Osteoblast (primary cell): ENCODE measurements at places on chromosomes 1 and 21. TPM values are rescaled to one million over a fixed set of nuclear protein-coding genes. Genes with fewer than 3 reads are reported as not detected.

GRCh38 chr1:58702261-58703141, 2.6 kb upstream of the MYSM1 start:
- no peak for DNase-seq

GRCh38 chr1:30198795-30199403, 524.5 kb downstream of the MATN1 start:
- DNase-seq: peak; percentile 27

- DNase-seq: no peak
These were observed 6.7 kb upstream of the IVL start for GRCh38 chr1:152901631-152902030.

The CD1E gene
- not detected in 2 replicates for total RNA-seq

DNA sequence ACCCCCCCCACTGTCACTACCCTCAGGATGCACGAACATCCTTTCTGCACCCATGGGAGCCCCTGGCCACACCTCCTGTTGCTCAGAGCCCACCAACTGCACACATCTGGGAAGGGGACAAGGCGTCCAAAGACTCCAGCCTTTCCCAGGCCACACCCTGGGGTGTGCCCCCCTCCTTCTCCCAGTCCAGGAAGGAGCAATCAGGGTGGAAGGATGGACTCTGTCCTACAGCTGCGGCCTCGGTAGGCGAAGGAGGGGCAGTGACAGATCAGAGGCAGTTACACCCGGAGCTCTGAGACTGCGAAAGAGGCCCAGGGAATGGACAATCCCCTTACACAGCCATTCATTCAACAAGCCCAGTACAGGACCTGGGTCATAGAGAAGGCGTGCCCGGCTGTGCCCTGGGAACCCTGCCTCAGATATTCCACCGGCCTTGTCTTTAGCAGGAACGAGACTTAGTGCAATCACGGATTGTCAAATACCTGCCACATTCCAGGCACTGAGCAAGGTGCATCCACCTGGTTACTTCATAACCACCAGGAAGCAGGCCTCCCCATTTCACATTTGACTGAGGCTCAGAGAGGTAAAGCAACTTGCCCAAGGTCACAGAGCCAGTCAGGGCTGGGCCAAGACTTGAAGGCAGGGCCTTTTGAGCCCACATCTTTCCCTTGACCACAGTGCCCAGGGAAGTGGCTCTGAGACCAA, 9.4 kb downstream of the HSPG2 start:
- peak; percentile 94 for DNase-seq

GRCh38 chr1:213014642-213015041, 1.0 kb downstream of the ANGEL2 start:
- no peak for DNase-seq

GRCh38 chr1:68820151-68820550, 323.3 kb upstream of the DEPDC1 start:
- DNase-seq: no peak

GRCh38 chr1:209403921-209404320, 179.6 kb upstream of the CAMK1G start:
- no peak for DNase-seq

DNA sequence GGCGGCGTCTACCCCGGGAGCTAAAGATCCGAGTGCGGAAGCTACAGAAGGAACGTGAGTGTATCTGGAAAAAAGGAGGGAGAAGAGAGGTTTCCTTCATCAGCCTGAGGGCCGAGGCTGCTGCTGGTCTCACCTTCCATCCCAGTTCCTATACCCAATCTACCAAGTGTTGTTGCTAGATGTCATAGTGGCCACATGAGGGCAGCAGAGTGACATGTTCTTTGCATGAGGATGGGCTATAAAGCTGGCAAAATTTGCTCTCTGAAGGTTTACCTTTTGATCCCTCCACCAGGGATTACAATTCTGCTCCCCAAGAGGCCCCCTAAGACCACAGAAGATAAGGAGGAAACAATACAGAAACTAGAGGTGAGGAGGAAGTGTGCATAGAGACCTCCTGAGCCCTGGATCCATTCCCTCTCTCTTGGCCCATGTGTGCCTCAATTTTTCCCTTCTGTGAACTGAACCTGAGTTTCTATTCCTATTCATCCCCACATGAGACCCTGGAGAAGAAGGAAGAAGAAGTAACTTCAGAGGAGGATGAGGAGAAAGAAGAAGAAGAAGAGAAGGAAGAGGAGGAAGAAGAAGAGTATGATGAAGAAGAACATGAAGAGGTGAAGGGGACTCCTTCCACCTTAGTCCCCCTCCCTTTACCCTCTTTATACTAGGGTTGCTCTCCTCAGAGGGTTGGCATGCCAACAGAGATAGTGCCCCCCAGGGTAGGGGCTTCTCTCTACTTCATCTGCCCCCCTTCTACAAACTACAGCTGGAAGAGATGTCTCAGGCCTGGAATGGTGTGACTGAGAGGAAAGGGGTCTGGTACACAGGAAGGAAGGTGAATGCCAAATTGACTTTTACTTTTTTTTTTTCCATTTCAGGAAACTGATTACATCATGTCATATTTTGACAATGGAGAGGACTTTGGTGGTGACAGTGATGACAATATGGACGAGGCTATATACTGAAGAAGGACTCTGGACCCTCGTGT, 13.3 kb downstream of the POLR3GL start:
- DNase-seq: peak; percentile 93

The TMEM81 gene
- 1.5 and 1.8 TPM in 2 replicates for total RNA-seq

DNA sequence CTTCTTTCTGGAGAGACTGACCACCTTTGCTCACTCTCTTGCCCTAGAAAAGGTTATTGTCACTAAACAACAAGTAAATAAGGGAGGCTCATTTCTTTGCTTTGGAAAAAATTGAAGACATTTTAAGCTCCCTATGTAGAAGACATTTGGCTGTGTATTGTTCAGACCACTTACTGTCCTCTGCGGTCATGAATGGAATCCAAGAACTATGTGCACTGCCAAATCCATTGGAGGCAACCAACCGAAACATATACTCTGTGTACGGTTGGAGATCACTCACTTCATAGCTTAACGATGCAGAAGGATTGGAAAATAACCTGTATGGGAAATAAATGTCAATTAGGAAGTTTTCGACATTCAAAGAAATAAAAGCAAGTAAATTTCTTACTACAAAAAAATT, 332.8 kb downstream of the KCTD3 start:
- no peak for DNase-seq

DNA sequence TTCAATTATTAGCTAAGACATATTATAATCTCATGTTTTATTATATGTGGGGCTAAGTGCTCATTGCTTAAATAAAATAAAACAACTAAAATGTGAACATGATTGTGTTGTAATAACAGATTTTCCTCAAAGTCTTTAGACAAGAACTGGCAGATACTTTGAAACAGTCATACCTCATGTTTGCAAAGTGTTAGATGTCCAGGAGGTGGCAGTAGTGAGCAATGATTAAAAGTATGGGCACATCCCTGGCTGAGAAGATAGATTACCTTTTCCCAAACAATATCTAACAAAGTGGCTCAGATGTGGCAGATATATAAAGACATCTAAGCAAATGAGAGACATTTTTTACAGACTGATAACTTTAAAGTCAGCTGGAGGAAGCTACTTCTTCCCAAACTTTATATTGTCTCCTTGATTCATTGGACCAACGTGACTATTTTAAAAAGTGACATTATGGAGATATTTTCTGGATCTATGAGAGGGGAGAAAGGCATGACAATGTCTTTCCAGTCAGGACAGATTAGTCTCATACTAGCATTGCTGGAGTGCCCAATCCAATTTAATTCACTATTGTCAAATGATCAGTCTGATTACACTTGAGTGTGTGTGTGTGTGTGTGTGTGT, 269.8 kb downstream of the S1PR1 start:
- DNase-seq: no peak

- DNase-seq: peak; percentile 98
These were observed 35.0 kb downstream of the CTNNBIP1 start for GRCh38 chr1:9874959-9875635.

DNA sequence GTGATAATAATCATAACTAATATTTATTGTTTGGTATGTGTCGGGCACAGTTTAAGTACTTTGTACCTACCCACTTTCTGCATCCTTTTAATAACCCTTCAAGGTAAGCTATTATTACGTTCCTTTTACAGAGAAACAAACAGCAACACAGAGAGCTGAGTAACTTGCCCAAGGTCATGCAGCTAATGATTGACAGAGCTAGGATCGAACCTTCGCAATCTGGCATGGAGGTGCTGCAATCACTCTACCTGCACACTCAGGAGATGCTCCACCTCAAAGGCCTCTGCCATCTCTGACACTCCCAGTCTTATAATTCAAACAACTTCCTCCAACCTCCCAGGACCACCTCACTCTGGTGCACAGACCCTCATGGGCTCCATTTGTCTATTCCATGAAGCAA, 137.2 kb downstream of the DMRTA2 start:
- DNase-seq: no peak

DNA sequence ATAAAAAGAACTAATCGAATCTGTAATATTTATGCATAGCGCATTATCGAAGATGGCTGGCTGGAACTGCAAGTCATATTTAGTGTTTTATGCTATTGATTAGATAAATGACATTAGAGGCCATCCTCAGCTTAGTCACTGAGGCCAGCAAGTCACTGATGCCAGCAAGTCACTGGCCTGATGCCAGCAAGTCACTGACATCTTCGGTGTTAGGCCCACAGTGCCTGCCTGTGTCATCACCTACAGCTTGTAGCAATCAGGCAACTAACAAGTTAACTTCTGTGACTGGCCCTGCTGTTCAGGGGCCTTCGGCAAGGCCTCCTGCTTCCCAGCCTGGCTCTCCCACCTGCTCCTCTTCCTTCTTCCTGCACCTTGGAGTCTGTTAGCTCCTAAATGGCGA, 65.6 kb upstream of the SCCPDH start:
- DNase-seq: no peak

GRCh38 chr1:175628548-175629317, 114.7 kb downstream of the TNR start:
- no peak for DNase-seq

The DMBX1 gene
- not detected in 2 replicates for total RNA-seq

GRCh38 chr1:200877839-200878551, 5.2 kb downstream of the GPR25 start:
- no peak for DNase-seq

- DNase-seq: no peak
These were observed 369.6 kb upstream of the ADGRL4 start for GRCh38 chr1:79376106-79376505.

- peak; percentile 47 for DNase-seq
These were observed 711 bp downstream of the GADD45A start for GRCh38 chr1:67685558-67686266.

DNA sequence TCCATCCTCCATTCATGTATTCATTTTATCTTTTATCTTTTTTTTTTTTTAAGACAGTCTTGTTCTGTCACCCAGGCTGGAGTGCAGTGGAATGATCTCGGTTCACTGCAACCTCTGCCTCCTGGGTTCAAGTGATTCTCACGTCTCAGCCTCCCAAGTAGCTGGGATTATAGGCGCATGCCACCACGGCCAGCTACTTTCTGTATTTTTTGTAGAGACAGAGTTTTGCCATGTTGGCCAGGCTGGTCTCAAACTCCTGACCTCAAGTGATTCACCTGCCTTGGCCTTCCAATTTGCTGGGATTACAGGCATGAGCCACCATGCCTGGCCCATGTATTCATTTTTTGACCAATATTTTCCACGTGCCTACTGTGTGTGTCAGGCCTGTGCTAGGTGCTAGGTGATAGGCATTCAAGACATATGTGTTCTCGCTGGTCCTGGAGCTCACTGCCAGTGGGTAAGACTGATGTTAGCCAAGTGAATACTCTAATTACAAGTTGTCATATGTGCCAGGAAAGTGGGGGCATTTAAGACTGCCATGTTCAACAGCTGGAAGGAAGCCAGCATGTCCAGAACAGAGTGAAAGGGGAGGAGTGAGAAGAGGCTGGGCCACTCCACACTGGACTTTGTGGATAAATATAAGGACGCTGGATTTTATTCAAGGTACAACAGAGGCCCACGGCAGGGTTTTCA, 5.3 kb upstream of the CELSR2 start:
- DNase-seq: peak; percentile 45

GRCh38 chr1:158969855-158970254, 38.5 kb downstream of the PYHIN1 start:
- no peak for DNase-seq

GRCh38 chr1:38546636-38547035, 312.9 kb downstream of the RRAGC start:
- DNase-seq: no peak

DNA sequence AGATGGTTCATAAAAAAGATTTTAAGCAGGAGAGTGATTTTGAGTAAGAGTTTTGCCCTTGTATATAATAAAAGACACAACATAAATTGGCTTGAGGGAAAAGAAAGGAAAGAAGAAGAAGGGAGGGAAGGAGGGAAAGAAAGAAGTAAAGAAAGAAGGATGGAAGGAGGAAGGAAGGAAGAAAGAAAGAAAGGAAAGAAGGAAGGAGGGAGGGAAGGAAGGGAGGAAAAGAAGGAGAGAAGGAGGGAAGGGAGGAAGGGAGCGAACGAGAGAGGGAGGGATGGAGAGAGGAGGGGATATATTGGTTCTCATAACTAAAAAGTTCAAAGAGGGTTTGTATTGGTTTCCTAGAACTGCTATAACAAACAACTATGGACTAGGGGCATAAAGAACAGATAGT, 62.2 kb upstream of the PAX7 start:
- no peak for DNase-seq

DNA sequence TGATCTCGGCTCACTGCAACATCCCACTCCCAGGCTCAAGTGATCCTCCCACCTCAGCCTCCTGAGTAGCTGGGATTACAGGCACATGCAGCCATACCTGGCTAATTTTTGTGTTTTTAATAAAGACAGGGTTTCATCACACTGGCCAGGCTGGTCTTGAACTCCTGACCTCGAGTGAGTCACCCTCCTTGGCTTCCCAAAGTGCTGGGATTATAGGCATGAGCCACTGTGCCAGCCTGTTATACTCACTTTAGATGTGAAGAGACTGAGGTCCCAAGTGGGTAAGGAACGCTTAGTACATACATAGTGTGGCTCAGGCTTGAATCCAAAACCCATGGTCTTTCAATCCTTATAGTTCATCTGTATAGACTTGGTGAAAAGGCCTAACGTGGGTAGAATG, 63.7 kb upstream of the EPS8L3 start:
- no peak for DNase-seq

DNA sequence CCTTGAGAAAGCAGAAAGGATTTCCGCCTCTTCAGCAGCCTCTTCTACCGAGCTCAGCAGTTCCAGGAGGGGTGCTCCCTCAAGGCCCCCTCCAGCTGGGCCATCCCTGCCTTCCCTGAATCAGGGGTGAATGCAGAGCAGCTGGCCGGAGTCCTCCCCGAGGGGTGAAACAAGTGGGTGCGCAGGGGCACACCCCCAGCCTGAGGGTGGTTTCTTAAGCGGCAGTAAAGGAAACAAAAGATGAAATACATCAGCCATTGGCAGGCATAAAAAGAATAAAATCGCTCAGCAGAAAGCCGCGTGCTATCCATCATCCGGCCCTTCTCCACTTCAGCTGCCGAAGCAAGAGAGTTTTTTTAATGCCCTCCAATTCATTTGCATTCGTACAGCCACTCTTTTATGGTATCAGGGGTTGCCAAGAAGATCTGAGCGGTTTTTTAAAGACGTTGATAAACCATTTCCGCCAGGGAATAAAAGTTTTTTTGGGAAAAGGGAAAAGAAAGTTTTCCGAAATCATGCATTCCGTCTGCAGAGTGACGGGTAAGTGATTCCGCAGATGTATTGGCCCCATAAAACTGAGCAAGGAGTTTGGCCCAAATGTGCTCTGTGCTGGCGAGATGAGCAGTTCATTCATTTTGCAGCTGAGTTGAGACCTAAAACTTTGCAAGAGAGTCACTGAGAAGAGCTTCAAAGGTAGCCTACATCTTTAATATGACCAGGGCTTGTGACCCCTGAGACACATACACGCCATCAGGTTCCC, 73.7 kb upstream of the ZC3H12A start:
- DNase-seq: no peak

- peak; percentile 90 for DNase-seq
These were observed 16.3 kb downstream of the PDZK1 start for GRCh38 chr1:145690587-145691558.

- DNase-seq: no peak
These were observed 6.6 kb downstream of the TBX19 start for GRCh38 chr1:168287237-168287664.
